Effector memory CD8-positive, alpha-beta T cell (primary cell): ENCODE measurements at places on chromosomes 1 and 21.
A peak's percentile ranks its signal among the peaks of the same experiment; 100 is the strongest.

DNA sequence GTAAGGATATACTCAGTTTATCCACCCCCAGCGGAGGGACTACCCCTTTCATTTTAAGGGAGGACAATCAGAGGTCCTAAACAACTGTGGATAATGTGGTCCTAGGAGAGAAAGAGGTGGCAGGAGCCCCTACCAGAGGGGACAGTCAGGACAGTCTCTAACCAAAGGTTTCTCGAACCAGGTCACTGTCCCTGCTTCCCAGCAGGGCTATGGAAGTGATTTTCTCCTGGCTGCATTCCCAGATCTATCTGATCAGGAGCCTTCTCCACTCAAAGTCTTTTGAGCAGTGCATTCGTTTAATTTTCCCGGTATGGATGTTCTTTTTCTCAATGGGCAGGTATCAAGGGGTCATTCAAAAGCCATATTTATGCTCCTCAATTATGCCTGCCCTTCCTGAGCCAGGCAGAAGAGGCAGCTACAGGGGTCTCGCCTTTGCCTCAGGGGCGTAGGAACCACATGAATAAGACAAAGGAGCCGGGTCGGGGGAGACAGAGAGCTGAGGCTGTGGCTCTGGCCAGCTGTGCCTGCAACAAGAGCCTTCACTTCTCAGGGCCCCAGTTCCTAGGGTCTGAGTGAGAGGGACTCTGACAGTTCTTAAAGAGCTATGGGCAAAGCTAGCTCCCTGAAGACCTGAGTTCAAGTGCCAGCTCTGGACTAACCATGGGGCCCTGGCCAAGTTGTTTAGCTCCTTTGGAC is 62.5 kb upstream of the DMRTB1 start:
- no peaks in the 10 kb centered on the region for H3K27me3 ChIP-seq
- no peak for DNase-seq
- H3K36me3 ChIP-seq = peaks cover 3% of the 10 kb centered on the region
- no peak overlapping the region for H3K4me3 ChIP-seq
- no peaks in the 10 kb centered on the region for H3K4me1 ChIP-seq

- H3K27me3 ChIP-seq = no peaks in the 10 kb centered on the region
- no peaks in the 10 kb centered on the region for H3K4me1 ChIP-seq
- no peak overlapping the region for H3K27ac ChIP-seq
- H3K4me3 ChIP-seq = no peak overlapping the region
- DNase-seq = no peak
- H3K36me3 ChIP-seq = no peaks in the 10 kb centered on the region
These were observed 88.8 kb downstream of the MAST2 start for GRCh38 chr1:45892068-45892785.

- H3K4me3 ChIP-seq = no peak overlapping the region
These were observed 133.0 kb upstream of the VAMP3 start for GRCh38 chr1:7638078-7638477.

DNA sequence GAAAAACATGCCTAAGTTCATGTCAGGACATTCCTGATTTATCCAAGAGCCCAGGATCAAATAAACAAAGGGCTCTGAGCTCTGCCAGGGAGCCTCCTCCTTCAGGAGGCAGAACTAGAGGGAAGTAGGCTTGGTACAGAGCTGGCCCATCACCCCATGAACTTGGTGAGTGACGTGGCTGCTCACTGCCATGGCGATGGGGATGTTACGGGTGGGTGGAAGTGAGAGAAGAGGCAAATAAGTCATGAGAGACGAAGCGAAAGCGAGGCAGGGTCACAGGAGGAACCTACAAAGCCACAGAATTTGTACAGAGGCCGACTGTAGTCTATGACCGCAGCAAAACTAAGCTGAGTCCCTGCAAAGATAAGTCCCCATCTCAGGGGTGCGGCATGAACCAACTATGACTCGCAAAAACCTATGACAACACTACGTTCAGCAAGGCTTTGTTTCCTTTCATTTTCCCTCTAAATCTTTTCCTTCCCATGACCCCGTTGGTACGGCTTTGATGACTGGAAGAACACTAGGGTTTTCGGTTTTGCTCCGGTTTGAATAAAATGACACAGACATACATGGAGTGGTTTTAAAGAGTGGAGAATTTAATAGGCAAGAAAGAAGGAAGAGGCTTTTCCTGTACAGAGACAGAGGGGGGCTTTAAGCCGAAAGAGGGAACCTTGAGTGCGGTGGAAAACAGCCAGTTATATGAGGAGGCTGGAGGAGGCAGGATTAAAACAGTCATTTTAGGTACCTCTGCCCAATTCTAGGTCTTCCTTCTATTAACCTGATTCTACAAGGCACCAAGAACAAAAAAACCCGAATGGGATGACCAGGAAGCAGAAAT is 74.1 kb downstream of the CD46 start:
- H3K27ac ChIP-seq = peak overlapping the region; percentile 99
- H3K4me1 ChIP-seq = peaks cover 65% of the 10 kb centered on the region
- H3K27me3 ChIP-seq = no peaks in the 10 kb centered on the region
- H3K4me3 ChIP-seq = peak overlapping the region; percentile 85
- H3K36me3 ChIP-seq = peaks cover 28% of the 10 kb centered on the region

DNA sequence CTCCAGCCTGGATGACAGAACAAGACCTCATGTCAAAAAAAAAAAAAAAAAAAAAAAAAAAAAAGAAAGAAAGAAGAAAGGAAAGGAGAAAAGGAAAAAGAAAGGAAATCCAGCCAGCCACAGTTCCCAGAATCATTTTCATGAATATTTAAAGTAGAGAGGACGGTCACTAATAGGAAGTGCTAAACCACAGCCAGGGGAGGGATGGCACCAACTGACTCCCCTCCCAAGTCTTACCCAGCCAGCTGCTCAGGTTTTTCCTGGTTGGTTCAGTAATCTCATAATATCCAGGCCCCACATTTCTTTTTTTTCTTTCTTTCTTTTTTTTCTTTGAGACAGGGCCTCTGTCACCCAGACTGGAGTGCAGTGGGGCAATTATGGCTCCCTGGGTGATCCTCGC is 63.9 kb upstream of the AK4 start:
- peaks cover 6% of the 10 kb centered on the region for H3K27me3 ChIP-seq
- no peaks in the 10 kb centered on the region for H3K36me3 ChIP-seq
- H3K27ac ChIP-seq = no peak overlapping the region
- no peak for DNase-seq
- H3K4me3 ChIP-seq = no peak overlapping the region
- H3K4me1 ChIP-seq = no peaks in the 10 kb centered on the region

DNA sequence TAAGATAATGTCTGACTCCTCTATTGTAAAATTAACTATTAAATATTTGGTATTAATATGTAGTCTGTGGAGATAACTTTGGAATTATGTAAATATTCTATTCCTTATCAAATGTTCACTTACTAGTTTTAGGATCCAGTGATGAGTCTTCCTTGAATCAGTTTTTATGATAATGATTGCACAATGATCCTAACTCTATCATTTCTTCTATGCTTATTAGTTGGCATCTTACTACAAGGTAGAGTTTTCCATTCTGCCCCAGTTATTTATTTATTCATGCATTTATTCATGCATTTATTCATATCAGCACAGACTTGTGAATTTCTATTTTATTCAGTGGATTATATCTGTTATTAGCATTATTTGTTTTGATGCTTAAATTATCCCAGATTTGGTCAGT is 7.4 kb upstream of the MGST3 start:
- peaks cover 16% of the 10 kb centered on the region for H3K27me3 ChIP-seq
- H3K4me1 ChIP-seq = no peaks in the 10 kb centered on the region
- no peaks in the 10 kb centered on the region for H3K36me3 ChIP-seq

GRCh38 chr1:6099787-6100765 is 54.4 kb downstream of the KCNAB2 start:
- H3K27me3 ChIP-seq = no peaks in the 10 kb centered on the region
- no peak overlapping the region for H3K4me3 ChIP-seq
- H3K27ac ChIP-seq = no peak overlapping the region
- peaks cover 8% of the 10 kb centered on the region for H3K4me1 ChIP-seq
- H3K36me3 ChIP-seq = peaks cover 20% of the 10 kb centered on the region
- DNase-seq = no peak

DNA sequence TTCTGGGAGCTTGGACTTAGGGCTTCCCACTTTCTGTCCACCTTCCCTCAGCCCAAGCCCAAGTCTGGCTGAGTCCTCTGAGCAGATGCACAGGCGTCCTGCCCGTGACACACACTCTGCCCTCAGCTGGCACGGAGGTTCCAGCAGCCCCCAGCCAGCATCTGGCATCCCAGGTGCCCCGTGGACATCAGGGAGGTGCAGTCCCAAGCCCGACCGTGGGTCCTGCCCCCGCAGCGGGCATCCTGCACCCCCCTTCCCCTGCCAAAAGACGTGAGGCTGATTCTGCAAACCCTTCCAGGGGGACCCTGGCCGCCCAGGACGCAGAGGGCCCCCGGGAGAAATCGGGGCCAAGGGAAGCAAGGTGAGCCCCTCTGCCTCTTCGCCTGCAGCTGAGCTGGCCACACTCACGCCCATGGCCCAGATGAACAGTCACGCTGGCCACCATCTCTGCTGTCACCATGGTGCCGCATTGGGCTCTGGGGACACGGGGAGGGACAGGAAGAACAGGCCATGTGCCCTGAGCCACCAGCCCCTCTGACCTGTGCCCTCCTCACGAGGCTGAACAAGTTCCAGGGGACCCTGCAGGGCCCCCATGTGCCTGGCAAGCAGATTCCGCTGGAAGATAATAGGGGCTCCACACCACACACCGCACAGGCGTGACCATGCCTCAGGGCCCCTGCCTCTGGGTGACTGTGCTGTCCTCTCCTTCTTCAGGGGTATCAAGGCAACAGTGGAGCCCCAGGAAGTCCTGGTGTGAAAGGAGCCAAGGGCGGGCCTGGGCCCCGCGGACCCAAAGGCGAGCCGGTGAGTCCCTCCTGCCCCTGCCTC is 20.6 kb downstream of the COL6A2 start:
- peaks cover 11% of the 10 kb centered on the region for H3K36me3 ChIP-seq
- H3K4me1 ChIP-seq = no peaks in the 10 kb centered on the region
- no peak overlapping the region for H3K27ac ChIP-seq
- H3K27me3 ChIP-seq = no peaks in the 10 kb centered on the region
- no peak overlapping the region for H3K4me3 ChIP-seq

DNA sequence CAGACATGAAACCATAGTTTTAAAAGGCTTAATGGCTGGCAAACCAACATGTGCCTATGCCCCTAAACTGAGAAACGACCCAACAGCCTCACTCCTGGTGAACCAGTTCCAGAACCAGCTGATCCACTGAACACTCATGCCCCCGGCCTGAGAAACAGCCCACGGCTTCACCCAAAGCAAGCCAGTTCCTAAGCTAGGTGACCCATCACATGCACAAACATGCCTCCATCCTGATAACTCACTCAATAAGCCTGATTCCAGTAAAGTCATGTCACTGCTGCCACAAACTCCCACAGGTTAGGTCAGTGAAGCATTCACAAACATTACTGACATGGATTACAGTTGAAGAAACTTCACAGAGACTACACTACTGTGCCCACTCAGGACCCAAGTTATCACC is 161.6 kb downstream of the USH2A start:
- H3K4me1 ChIP-seq = no peaks in the 10 kb centered on the region
- H3K36me3 ChIP-seq = no peaks in the 10 kb centered on the region
- H3K27me3 ChIP-seq = no peaks in the 10 kb centered on the region

DNA sequence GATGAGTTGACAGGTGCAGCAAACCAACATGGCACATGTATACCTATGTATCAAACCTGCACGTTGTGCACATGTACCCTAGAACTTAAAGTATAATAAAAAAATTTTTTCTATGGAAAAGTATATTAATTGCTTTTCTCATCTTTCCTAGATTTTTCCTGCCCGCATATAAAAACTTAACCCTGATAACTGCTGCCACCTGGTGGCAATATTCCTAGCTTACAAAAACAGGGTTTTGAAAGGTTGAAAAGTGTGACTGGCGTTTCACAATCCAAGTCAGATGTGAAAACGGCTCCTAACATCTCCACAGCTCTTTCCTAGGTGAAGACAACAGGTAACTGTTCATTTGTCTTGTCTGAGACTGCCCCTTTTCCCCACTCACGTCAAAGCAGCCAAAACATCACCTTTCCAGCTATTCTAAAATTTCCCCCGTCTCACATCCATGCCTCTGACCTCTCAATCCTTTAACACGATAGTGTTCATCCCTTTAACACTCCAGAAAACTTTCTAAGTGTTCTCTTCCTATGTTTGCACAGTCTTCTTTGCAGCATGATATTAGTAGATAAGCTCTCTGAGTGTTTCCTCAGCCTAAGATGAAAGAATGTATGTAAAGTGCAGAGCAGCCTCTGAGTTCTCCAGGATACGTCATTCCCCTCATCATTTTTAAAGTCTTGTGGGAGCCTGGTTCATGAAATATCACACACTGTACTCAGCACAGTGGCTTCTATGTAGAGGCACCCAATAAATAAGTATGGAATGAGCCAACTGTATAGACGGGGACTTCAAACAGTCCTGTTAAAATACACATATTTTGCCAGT is 27.5 kb downstream of the OVGP1 start:
- peak; percentile 42 for DNase-seq
- H3K4me3 ChIP-seq = no peak overlapping the region
- H3K27ac ChIP-seq = no peak overlapping the region
- no peaks in the 10 kb centered on the region for H3K36me3 ChIP-seq

DNA sequence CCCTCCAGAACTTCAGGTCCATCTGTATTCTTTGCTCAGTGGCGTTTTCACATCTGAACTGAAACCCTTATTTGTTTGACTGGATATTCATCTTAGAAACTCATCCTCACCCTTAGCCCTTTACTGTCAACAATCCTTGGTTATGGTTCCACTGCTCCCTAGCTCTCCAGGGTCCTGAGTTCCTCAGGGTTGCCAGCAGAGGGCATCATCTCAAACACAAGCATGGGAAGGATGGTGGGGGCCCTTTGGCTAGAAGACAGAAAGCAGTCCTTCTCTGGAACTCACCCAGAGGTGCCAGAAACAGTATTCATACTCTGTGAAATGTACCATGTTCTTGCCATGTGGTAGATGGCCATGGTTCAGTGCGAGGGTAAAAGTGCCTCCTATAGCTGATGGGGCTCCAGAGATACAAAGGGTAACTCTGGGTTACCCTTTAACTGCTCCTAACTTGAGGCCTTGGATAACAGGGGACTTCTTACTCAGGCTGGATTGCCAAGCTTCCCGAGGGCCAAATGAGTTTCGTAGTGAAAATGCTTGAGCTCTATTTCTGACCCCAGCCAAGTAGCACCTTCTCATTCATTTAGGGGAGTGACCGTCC is 11.3 kb downstream of the NCSTN start:
- peaks cover 9% of the 10 kb centered on the region for H3K4me1 ChIP-seq
- H3K36me3 ChIP-seq = peaks cover 64% of the 10 kb centered on the region
- H3K4me3 ChIP-seq = no peak overlapping the region
- H3K27me3 ChIP-seq = no peaks in the 10 kb centered on the region
- no peak overlapping the region for H3K27ac ChIP-seq
